HFF-Myc (cell line): ENCODE measurements at places on chromosomes 3 and 15.

DNA sequence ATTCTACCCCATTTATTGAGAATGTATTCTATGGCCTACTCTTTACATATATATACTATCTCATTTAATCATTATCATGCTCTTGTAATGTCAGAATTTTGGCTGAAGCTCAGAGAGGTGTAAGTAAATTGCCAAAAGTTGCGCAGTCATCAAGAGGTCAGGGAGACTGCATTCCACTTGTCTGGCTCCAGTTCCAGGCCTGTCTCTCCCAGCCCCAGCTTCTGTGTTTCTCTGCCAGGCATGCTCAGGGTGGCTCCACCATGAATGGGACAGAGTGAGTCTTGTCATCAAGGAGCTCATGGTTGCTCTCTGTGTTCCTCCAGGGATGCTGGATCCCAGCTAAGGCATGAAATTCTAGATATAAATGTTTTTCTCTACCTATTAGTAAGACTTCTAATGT is 635.1 kb upstream of the MDFIC2 start:
- no peak for DNase-seq

GRCh38 chr3:123089611-123090331 is 22.9 kb downstream of the PDIA5 start:
- DNase-seq = no peak

DNA sequence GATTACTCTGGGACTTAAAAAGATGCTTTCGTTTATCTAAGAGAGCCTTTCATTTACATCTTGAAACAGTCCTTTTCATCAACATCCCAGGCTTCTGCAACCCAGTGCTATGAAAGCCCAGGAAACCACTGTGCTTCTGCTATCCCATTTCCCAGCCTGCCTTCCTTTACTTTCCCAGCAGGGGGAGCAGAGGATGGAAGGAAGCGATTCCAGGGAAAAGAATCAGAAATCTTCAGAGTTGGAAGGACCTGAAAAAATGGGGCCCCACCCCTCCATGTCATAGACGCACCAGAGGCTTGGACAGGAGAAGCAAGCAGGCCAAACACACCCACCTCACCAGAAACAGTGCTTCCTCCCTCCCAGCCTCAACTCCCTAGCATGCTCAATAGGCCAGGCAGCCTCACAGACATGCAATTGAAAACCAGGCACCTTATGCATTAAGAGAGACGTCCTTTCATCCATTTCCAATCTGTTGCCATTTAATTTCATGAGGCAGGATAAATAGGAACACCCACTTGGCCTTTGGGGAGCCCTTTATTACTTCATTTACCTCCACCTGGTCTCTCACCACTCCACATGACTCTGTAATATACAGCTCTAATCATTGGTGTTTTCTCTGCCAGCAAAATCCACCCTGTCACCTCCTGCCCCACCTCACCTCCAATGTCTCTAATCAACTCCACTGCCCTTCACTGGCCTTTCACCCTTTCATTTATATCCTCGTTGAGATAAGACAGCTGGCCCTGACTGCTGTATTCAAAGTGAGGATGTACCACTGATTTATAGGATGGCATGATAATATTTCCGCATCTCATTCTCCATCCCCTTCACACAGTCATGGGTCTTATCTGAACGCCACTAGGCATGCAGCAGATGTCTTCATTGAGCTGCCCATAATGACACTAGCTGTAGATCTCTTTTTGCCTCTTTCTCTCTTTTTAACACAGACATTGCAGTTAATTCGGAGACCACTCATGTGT is 583.9 kb downstream of the NTRK3 start:
- peak; percentile 17 for DNase-seq

DNA sequence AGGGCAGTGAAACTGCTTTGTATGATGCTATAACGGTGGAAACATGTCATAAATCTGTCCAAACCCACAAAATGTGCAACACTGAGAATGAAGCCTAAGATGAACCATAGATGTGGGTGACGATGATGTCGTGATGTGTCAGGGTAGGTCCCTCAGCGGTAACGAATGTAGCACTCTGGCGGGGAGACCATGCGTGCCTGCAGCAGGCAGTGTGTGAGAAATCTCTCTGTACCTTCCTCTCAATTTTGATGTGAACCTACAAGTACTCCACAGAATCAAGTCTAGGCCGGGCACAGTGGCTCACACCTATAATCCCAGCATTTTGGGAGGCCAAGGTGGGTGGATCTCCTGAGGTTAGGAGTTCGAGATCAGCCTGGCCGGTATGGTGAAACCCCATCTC is 268.2 kb upstream of the LYSMD4 start:
- DNase-seq = no peak

DNA sequence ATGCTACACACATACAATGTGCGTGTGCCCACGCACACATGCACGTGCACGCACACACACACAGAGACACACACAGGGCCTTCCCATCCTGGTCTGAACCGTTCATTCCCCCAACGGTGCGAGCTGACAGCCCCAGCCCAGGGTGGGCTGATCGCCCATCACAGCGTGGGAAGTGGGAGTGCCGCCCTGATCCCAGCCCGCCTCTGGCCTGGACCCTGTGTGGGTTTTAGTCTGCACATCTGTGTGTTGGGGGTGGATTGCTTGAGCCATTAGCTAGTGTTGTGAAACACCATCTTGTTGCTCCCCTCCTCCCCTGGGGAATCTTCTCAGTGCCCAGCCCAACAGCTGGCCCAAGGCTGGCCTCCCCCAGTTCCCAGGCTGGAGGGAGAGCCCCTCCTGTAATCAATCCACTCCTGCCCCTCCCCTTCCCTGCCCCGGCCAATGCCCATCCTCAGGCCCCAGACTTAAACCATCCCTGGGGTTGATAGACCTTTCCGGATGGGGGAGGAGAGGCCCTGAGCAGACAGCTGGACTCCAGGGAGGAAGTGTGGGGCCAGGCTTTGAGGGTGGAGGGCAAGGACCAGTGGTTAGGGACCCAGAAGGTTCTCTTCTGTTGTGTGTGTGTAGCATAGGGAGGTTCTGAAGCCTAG is 8.3 kb downstream of the SEMA3G start:
- no peak for DNase-seq

DNA sequence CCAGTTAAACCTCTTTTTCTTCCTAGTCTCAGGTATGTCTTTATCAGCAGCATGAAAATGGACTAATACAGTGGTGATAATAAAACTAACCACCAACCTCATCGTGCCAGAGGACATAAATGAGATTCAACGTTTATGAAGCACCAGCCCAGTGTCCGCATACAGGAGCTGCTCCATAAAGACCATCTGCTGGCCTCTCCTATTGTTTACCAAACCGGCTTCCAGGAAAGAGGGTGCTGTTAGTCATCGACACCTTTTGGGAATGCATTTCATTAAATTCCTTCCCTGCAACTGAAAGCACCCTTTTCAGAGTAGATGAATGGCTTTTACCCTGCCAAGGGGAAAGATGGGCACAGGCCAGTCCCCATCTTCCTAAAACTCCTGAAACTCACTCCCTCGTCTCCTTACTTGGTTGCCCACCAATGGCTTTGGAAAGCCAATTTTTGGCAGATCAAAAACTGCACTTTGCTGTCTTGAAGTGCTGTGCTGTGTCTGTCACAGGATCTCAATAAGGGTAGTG is 122.1 kb downstream of the AQP9 start:
- DNase-seq = no peak

- no peak for DNase-seq
Measured at GRCh38 chr15:66290518-66290917, 2.9 kb upstream of the DIS3L start.

- DNase-seq = no peak
Measured at GRCh38 chr3:19866751-19867347, 67.2 kb downstream of the EFHB start.

GRCh38 chr3:37453393-37454389 is 279.3 kb upstream of the LRRFIP2 start:
- no peak for DNase-seq

DNA sequence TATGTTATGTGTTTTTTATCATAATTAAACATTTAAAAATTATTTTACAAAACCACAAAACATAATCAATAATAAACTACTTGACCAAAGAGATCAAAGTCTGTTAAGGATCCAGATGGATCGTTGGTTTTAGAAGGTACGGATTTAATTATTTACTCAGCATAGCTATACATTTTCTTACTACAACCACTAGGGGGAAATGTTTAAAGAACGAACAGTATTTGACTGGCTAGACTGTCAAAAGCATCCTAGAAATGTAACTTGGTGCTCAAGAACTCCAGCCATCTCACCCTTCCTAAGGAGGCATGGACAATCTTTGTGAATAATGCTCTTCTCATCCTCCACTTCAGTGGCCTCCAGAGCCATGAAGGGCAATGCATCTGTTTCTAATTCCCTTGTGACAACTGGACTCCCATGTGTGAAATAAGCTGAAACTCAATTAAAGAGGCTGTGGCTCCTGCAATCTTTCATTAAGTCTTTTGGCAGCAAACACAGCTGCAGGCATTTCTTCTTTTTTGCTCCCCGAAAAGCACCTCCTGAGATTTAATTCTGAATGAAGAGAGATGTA is 94.7 kb upstream of the TUSC7 start:
- peak; percentile 2 for DNase-seq

GRCh38 chr3:29506502-29506901 is 225.6 kb downstream of the RBMS3 start:
- no peak for DNase-seq

DNA sequence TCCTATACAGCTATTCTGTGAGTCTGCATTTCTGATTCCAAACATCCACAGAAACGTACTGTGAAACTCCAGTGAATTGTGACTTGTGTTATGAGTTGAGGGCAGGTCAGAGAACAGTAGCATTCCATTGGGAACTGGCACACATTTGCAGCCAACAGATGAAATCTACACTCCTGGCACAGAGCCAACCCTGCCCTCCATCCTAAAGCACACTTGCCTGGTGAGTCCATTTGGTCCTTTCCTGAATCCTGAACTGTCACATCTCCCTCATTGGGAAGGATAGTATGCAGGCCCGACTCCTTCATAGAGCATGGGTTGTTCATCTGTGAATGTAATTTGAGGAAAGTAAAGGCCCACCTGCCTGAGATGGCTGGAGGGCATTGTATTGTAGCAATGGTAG is 314.3 kb upstream of the RASGRP1 start:
- DNase-seq = no peak

DNA sequence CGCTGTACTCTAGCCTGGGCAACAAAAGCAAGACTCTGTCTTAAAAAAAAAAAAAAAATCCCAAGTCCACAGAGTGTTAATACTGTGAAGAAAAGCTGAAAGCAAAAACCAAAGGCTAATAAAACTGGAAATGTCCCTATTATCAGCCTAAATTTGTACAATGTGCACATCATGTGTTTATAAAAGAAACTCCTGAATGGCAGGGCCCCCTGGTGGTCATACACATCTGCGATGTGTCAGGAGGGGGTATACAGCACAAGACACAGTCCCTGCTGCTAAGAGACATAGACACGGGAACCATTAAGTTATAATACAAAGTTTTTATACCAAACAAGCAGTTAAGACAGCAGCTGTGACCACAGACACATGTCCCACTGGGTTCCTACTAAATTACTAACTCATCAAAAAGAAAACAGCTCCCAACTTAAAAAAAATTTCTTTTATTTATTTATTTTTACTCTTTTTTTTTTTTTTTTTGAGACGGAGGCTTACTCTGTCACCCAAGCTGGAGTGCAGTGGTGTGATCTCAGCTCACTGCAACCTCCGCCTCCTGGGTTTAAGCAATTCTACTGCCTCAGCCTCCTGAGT is 31.0 kb downstream of the IDH2 start:
- DNase-seq = peak; percentile 76

DNA sequence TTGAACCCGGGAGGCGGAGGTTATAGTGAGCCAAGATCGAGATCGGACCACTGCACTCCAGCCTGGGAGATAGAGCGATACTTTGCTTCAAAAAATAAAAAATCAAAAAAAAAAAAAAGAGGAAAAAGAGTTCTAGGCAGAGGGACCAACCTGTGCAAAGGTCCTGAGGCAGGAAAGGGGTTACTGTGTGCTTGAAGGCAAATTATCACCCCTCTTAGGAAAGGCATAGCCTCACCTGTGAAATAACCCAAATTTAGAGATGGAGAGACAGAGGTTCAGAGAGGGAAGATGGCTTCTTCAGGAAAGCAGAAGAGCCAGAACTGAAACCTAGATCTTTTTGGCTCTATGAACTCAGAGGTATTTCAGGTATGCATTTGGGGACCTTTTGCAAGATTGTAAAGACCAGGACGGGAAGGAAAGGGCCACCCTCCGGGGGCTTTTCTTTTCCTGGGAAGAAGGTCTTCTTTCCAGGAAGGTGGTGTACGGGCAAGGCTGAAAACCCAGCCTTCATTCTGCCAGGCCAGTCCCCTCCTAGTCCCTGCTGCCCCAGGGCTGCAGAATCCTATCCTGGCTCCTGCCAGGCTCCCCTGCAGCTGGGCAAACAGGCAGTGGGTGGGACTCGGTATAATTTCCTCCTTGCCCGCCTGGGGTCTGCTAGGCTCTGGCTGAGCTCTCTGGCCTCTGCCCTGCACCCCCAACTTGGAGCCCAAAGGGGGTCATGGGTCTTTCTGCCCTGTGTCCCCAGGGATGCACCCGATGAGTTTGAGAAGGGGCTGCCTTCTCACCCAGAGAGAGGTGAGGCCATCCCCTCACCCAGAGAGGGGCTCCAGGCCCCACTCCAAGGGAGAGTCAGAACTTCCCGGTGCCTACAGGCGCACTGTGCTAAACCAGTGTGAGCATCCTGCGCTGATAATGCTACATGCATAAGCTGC is 14.4 kb upstream of the CSK start:
- DNase-seq = no peak

DNA sequence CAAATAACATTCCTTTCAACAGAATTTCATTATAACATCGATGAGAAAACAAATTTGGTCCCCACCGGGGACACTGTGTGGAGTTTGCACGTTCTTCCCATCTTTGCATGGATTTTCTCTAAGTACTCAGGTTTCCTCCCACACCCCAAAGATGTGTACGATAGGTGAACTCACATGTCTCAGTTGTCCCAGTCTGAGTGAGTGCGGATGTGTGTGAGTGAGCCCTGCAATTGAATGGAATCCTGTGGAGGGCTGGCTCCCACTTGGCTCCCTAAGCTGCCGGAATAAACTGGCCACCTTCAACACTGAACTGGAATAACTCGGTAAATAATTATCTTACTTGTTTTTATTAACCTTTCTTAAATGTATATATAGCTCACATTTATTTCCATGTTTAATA is 77.0 kb downstream of the TRANK1 start:
- DNase-seq = no peak

GRCh38 chr3:123685780-123686179 is 100.9 kb upstream of the HACD2 start:
- DNase-seq = no peak

- no peak for DNase-seq
Measured at GRCh38 chr3:12005951-12006625, 1.9 kb downstream of the SYN2 start.
